ENCODE measurements at places on chromosomes 6 and 20.

- no peak for DNase-seq
These were observed 194.0 kb downstream of the PKHD1 start for GRCh38 chr6:51893366-51893765.

GRCh38 chr6:39313526-39314272, 520 bp downstream of the KCNK17 start:
- no peak for DNase-seq

- DNase-seq = no peak
These were observed 29.3 kb downstream of the CST8 start for GRCh38 chr20:23520185-23520584.

DNA sequence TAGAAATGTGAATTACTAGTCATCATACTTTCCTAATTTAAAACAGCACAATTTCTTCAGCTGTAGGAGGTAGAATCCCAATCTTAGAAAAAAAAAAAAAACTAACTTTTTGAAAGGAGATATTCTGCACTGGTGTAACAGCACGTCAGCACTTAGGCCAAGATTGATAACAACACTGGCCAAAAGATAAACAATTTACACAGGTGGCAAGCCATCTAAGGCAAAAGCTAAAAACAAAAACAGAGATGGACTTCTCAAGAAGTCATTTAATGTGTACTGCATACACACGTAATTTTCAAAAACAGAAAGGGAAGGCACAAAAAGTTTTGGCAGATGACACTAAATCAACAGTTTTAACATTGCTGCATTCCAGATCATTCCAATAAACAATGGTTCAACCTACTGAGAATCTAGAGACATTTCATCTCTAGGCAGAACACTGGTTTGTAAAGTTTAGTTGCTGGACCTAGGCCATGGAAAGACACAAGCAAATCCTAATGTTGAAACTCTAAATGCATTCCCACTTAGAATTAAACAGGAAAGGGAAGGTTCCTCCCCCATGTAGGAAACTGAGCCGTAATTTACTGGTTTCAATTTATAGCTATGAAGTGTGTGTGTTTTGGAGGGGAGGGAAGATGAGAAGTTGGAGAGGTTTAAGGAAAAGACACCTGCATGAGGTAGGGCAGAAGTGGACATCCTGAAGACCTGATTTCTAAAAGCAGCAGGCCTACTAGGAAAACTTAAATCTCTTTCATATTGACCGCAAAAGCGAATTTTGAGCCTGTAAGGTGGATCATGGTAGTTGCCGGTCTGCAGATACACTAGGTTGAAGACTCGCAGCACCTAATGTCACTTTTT, 1.3 kb downstream of the GCLC start:
- no peak for DNase-seq

GRCh38 chr20:16175322-16175961, 397.8 kb downstream of the KIF16B start:
- no peak for DNase-seq

DNA sequence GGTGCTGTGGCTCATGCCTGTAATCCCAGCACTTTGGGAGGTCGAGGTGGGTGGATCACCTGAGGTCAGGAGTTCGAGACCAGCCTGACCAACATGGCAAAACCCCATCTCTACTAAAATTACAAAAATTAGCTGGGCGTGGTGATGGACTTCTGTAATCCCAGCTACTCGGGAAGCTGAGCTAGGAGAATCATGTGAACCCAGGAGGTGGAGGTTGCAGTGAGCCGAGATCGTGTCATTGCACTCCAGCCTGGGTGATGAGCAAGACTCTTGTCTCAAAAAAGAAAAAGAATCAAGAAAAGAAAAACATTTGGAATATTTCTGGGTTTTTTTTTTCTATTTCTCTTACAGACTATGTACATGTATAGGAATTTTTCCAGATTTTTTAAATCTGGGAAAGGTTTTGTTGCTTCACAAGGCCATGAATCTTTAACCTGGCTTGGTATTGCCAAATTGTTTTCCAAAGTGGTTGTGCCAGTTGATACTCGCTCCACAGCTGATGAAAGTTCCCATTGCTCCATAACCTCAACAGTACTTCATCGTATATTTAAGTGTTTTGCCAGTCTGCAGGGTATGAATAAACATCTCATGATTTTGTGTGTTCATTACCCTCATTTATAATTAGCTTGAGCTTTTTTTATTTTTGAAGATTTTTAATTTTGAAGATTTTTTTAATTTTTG, 33.5 kb downstream of the RNF217 start:
- DNase-seq = no peak
